ENCODE measurements at places on chromosomes 4 and X.
A peak's percentile ranks its signal among the peaks of the same experiment; 100 is the strongest.

GRCh38 chr4:152587127-152587526 lies 51.2 kb upstream of the FBXW7 start:
- DNase-seq: no peak

- DNase-seq: no peak
These were observed 4.0 kb upstream of the DHX15 start for GRCh38 chr4:24588216-24588954.

- DNase-seq: no peak
These were observed 13.9 kb downstream of the PHF8 start for GRCh38 chrX:54030329-54030728.

DNA sequence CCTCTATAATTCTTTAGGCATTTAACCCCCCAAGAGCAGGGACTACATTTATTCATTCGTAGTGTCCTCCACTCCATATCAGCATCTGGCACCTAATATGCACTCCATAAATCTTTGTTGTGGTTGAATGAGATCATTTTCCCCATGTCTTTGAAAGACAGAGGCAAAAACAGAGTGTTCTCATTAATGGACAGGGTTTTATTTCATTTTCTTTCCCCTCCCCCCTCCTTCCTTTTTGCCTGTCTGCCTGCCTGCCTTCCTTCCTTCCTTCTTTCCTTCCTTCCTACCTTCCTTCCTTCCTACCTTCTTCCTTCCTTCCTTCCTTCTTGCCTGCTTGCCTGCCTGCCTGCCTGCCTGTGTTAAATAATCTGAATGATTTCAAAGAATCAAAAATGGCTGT lies 83.2 kb downstream of the SHROOM3 start:
- no peak for DNase-seq

DNA sequence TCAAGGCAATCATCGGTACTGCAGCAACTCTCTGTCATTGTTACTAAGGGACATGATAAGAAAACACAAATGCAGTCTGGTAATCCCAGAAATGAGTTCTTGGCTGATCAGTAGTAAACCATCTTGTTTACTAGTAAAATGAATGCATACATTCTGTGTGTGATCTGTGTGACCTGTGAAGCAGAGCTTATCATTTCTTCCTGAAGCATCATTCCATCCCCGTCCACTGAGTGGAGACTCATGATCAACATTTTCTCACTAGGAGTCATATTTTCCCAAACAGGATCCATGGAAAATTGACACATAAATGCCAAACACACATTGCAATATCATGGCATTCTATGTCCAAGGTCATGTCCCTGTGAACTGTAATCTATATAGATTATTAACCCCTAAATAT lies 226.1 kb downstream of the ANKRD50 start:
- DNase-seq: no peak

DNA sequence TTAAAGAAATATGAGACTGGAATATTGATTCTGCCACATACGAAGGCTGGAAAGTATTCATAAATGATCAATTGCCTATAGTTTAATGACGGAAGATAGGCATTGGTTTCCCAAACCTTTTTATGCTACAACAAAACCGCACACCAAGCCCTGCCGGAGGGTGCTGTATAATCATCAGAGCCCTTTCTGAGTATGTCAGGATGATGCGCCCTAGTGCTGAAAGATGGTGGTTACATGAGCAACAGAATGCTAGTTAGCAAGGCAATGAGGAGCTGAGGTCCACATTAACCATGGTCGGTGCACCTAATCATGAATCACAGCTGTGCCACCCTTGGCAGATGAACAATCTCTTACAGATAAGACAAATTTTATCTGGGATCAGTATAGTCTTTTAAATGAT lies 491.1 kb downstream of the PACRGL start:
- no peak for DNase-seq

DNA sequence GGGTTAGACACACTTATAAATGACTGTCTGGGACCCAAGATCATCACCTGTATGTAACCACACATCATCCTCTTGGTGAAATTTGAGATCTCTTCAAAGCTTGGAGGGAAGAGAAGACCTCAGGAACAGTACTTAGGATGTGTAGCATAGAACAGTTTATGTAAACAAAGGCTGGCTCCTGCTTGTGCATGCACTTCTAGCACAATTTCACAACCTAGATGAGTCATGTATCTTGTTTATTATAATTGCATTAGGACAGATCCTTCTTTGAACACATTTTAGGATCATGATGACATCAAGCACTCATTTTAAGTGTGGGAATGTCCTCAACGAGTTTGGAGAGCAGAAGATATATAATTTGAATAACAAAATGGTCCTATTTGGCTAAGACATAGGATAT lies 26.3 kb upstream of the ZMAT1 start:
- no peak for DNase-seq

- no peak for DNase-seq
These were observed 39.4 kb downstream of the ERVMER34-1 start for GRCh38 chr4:52711834-52712250.

DNA sequence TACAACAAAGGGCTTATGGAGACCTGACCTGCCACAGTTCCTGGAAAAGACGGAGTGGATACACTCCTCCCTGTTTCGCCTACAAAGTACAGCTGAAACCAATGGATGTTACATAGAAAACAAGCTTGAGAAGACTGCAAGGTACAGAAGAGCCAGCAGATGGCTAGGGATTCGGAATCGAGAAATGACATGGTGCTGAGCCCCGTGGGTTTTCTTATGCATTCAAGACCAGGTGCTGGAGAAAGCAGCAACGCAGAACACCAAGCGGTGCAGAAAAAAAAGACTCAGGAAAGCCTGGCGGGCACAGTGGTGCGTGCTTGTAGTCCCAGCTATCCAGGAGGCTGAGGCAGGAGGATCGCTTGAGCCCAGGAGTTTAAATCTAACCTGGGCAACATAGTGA lies 13.8 kb downstream of the TIMM17B start:
- no peak for DNase-seq

- no peak for DNase-seq
These were observed 102.8 kb downstream of the CHRDL1 start for GRCh38 chrX:110692866-110693265.

- no peak for DNase-seq
These were observed 37.0 kb downstream of the IRS4 start for GRCh38 chrX:108699368-108699767.

DNA sequence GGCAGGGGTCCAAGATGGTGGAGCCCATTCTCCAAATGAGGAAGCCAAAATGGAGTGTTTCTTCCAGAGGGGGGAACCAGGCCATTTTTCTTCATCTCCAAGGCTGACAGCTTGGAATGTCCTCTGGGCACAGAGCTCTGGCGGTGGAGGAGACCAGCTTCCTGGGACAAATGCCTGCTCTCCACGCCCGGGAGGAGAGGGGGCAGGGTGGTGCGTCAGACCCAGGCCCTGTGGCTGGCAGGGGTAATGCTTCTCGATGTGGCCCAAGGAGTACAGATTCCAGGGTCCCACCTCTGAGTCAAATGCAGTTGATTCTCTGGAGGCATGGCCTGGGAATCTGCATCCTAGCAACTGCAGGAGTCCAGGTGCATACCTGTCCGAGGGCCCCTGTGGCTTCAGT lies 44.6 kb upstream of the ADRA2C start:
- no peak for DNase-seq

GRCh38 chr4:112302320-112303274 lies 5.4 kb downstream of the ALPK1 start:
- no peak for DNase-seq

- no peak for DNase-seq
These were observed 936 bp downstream of the TMEM144 start for GRCh38 chr4:158211222-158211621.

DNA sequence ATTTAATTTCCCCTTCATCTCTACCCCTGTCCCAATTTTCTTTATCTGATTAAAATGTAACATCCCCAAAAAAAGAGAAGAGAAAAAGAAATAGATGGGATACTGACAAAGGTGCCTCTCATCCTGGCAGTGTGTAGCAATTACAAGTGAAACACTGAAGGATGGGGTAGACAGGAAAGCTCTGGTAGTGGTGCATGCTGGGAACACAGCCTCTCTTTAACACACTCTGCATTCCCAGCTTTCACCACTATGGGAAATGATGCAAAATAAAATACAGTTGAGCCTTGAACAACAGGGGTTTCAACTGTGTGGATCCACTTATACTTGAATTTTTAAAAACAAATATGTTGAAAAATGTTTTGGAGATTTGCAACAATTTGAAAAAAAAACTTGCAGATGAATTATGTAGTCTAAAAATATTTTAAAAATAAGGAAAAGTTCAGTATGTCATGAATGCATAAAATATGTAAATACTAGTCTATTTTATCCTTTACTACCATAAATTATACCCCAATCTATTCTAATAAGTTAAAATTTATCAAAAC lies 239.2 kb upstream of the DDX53 start:
- DNase-seq: no peak

GRCh38 chr4:94156826-94157225 lies 50.8 kb upstream of the SMARCAD1 start:
- DNase-seq: no peak

- peak; percentile 36 for DNase-seq
These were observed 51.2 kb downstream of the TMPRSS11E start for GRCh38 chr4:68498413-68499007.

DNA sequence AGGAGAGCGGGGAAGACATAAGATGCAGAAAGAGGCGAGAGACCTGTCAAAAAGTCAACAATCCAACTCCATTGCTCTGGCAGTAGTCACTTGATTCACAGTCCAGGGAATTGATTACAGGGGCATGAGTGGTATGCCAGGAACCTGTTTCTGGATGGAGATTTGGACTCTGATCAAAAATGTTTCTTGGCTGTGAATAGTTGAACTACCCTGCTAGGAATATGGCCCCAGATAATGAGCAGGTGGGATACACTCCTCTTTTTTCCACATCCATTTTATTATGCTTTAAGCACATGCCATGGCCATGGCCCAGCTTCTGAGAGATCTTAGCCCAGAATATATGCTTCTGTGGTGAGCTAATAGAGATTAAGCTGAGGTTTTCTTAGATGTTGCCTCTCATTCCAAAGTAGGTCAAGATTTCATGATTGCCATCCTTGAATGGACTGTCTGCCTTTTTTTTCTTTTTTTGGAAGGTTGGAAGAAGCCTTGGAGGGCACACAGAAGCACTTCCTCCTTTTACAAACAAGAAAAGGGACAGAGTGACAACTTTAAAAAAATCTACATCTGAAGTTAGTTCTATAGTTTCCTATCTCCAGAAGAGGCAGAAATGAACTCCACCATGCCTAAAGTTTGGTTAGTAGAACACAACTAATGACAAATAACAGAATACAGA lies 121.9 kb downstream of the KIT start:
- DNase-seq: no peak

- DNase-seq: no peak
These were observed 97.4 kb upstream of the TBL1X start for GRCh38 chrX:9367421-9367820.

Measured in activated CD4-positive, alpha-beta T cell treated with anti-CD3 and anti-CD28 coated beads, Interleukin-2, amount 50 U/mL, for 4 hours (primary cell).